Fibroblast of the aortic adventitia (primary cell): ENCODE measurements at places on chromosomes 13 and 19. TPM values are rescaled to one million over a fixed set of nuclear protein-coding genes. Genes with fewer than 3 reads are reported as not detected.

NLRP4 gene
- total RNA-seq, result not detected in 2 replicates

ARRDC2 gene
- 4.2 and 8.0 TPM in 2 replicates for total RNA-seq

CEACAM5 gene
- total RNA-seq, result not detected in 2 replicates

PROZ gene
- total RNA-seq, result not detected in 2 replicates

GNG7 gene
- total RNA-seq, result 0.45 and 0.65 TPM in 2 replicates

MZT1 gene
- 6.0 and 23.4 TPM in 2 replicates for total RNA-seq

SH3GL1 gene
- total RNA-seq, result 49.1 and 97.2 TPM in 2 replicates

LGI4 gene
- total RNA-seq, result 0.09 and 3.7 TPM in 2 replicates

KIR2DL3 gene
- total RNA-seq, result not detected in 2 replicates

USPL1 gene
- 17.0 and 20.3 TPM in 2 replicates for total RNA-seq

TLE6 gene
- total RNA-seq, result 0.18 TPM in 1 of 2 replicates, not detected in the other
